ENCODE measurements at places on chromosomes 13 and 19.

- DNase-seq, result peak; percentile 71
Observed at GRCh38 chr13:46119883-46120614, 15.2 kb upstream of the CPB2 start.

DNA sequence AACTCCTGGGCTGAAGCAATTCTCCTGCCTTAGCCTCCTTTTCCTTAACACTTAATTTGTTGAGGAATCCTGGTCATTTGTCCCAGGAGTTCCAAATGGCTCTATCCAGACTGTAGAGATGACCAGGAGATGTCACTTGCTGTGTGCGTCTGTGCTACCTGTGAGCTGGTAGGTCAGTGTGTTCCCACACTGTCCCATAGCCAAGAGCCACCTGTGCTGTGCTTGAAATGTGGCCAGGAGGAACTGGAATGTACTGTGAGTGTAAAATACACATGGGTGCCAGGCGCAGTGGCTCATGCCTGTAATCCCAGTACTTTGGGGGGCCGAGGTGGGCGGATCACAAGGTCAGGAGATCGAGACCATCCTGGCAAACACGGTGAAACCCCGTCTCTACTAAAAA lies 29.4 kb upstream of the KDM4B start:
- no peak for DNase-seq

GRCh38 chr19:45824531-45825262 lies 9.6 kb upstream of the RSPH6A start:
- no peak for DNase-seq

- no peak for DNase-seq
Observed at GRCh38 chr13:19882231-19882630, 18.8 kb upstream of the ZMYM5 start.

GRCh38 chr13:99357131-99357596 lies 50.0 kb upstream of the GPR183 start:
- DNase-seq, result peak; percentile 82

DNA sequence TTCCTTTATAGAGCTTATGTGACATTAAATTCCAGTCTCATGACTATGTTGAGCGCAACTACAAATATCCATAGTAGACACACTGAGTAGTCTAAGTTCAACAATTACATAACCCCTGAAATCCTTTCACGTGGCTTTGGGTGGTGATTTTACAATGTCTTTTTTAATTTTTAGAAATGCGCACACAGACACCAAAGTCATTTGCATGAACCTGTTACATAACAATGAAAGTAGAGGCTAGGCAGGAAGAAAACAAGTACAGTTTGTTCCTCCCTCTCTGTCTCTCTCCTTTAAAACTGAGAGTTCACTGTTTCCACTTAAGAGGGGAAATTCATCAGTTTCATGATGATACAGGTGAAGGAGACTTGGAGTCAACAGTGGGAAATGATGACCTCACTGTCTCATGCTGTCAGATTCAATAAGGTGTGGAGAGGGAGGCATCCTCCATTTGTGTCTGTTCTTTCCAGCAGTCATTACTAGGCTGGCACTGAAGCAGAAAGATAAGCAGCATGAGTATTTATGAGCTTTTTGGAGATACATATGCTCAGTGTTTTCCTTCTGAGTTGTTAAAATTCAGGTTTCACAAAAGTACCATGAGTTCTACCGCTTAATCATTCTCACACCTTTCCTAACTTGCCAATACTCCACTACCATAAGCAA lies 201.8 kb downstream of the LHFPL6 start:
- DNase-seq, result no peak

DNA sequence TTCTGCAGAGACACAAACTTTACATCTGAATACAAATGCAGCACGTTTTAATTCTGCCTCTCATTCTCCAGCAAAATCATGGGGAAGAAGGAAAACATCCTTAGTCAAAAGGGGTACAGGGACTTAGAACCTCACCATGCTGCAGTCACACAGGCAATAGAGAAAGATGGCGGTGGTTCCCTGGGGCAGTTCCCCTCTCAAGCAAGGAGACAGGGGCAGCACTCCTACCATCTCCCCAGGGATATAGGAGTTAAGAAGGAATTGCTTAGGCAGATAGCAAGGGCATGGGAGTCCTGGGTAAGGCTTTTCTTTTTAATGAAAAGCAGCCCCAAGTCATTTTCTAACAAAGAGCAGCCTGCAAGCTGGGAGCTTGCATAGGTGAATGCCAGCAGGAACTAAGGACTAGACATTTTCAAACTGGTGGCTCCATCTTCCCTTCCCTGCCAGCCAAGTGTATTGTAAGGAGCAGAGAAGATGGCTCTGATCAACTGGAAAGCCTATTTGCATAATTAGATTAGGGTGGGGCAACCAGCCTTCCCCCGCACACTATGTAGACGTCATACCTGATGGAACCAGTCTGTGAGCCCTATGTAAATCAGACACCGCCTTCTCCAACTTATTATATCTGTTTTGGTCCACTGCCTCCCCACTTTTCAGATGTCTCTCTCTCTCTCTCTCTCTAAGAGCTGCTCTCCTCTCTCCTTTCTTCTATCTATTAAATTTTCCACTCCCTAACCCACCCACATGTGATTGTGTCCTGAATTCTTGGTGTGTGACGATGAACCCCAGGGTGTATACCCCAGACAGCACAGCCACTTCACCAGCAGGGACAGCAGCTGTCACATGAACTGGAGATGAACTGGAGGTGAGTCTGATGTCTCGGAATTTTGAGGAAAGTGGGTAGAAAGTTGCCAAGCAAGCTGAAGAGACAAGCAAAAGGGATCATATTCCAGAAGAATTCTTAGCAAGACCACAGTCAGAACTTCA lies 514.5 kb downstream of the IRS2 start:
- peak; percentile 48 for DNase-seq
